ENCODE measurements at places on chromosomes 1 and 21. TPM values are rescaled to one million over a fixed set of nuclear protein-coding genes. Genes with fewer than 3 reads are reported as not detected.

GRCh38 chr1:94725566-94725965 is 94.6 kb upstream of the SLC44A3 start:
- no peak for DNase-seq
- no peaks in the 10 kb centered on the region for H3K36me3 ChIP-seq
- H3K27ac ChIP-seq = no peak overlapping the region

GRCh38 chr1:29290414-29290985 is 54.2 kb downstream of the PTPRU start:
- no peaks in the 10 kb centered on the region for H3K27me3 ChIP-seq
- DNase-seq = no peak
- H3K4me1 ChIP-seq = no peaks in the 10 kb centered on the region
- H3K36me3 ChIP-seq = no peaks in the 10 kb centered on the region
- no peak overlapping the region for H3K27ac ChIP-seq

GRCh38 chr1:110555807-110556470 is 37.0 kb upstream of the KCNA10 start:
- H3K4me1 ChIP-seq = peaks cover 11% of the 10 kb centered on the region
- no peak overlapping the region for H3K4me3 ChIP-seq
- peaks cover 54% of the 10 kb centered on the region for H3K27me3 ChIP-seq
- H3K36me3 ChIP-seq = no peaks in the 10 kb centered on the region
- peak overlapping the region; percentile 6 for H3K27ac ChIP-seq

DNA sequence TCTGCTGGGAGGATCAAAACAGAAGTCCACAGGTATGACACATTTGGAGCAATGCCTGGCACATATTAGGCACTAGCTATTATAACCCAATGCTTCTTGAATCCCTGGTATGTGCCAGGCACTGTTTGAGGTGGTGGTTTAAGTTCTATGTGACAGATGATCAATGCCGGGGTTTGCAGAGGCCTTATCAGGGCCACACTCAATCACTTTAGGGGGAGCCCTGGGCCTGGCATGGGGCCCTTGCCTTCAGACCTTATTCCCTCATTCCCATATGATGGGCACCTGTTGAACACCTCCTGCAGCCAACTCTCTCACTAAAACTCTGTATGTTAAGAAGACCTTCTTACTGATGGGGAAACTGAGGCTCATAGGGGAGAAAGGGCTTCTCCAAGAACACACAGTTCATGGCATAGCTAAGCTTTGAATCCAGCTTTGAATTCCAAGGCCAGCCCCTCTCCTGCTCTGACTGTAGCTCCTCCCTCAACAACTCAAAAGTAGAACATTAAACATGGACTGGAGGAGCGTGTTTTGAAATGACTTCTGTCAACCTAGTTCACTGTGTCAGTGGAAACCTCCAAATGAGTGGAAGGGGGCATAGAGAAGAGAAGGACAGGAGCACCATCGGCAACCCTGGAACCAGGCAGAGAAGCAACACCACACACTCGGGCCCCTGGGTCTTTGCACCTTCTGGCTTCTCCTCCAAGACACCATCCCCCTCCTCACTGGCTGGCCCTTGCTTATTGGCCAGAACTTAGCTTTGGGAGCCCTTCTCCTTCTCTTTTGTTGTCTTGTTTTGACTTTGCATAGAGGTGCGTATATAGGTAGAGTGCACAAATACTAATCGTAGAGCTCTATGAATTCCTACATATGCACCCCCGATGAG is 6.6 kb upstream of the IFFO2 start:
- H3K27ac ChIP-seq = peak overlapping the region; percentile 44
- no peak for DNase-seq
- no peaks in the 10 kb centered on the region for H3K36me3 ChIP-seq
- H3K4me1 ChIP-seq = peaks cover 14% of the 10 kb centered on the region
- H3K27me3 ChIP-seq = no peaks in the 10 kb centered on the region

DNA sequence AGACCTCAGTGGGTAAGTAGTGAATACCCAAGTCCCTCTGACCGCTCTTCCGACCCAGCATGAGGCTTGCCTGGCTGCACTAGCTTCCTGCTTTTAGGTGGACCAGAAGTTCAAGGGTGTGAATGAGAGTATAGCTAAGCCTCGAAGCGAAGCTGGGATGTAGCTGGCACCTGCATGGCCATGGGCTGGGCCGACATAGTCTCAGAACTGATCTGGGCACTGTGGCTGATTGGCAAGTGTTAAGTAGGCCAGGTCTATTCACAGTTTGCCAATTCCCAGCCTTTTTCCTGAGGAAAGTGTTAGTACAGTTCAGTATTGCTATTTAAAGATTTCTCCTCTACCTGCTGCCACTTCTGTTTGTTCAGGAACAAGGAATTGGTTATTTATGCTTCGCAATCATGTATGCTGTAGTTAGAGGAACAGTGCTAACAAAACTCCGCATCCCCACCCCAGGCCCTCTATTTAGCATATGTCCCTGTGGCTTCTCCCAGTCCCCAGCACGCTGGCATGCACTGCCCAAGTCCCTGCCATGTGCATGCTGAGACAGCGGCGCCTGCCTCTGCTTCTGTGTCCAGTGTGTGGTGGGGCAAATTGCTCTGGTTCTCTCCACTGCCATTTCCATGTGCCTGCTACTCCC is 16.3 kb downstream of the SPATA46 start:
- DNase-seq = no peak
- no peaks in the 10 kb centered on the region for H3K4me1 ChIP-seq
- no peaks in the 10 kb centered on the region for H3K36me3 ChIP-seq
- H3K27ac ChIP-seq = peak overlapping the region; percentile 19
- no peak overlapping the region for H3K4me3 ChIP-seq

- no peak overlapping the region for H3K27ac ChIP-seq
- H3K36me3 ChIP-seq = no peaks in the 10 kb centered on the region
- peak; percentile 54 for DNase-seq
- H3K27me3 ChIP-seq = no peaks in the 10 kb centered on the region
- H3K4me3 ChIP-seq = no peak overlapping the region
Observed at GRCh38 chr1:154533952-154534844, 24.3 kb downstream of the UBE2Q1 start.

DNA sequence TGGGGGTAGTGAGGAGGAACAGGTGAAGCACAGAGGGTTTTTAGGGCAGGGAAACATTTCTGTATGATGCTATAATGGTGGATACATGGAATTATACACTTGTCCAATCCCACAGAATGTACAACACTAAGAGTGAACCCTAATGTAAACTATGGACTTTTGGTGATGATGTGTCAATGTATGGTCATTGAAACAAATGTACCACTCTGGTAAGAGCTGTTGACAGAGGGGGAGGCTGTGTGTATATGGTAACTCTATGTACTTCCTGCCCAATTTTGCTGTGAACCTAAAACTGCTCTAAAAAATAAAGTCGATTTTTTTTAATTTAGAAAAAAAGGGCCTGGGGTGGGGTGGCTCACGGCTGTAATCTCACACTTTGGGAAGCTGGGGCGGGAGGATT is 22.9 kb downstream of the ASAP3 start:
- H3K36me3 ChIP-seq = no peaks in the 10 kb centered on the region
- no peaks in the 10 kb centered on the region for H3K4me1 ChIP-seq
- H3K4me3 ChIP-seq = no peak overlapping the region
- no peak overlapping the region for H3K27ac ChIP-seq
- no peaks in the 10 kb centered on the region for H3K27me3 ChIP-seq

DNA sequence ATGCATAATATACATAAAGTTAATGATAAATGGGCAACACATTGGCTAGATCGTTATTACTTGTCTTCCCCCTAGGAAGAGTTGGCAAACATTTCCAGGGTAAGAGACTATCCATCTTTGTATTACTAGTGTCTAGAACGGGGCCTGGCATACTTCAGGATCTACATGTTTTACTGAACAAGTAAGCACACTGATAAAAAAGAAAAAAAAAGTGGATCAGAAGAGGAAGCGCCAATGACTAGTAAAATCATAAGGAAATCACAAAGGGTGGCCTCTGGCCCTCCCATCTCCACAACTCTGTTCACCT is 482 bp downstream of the TM2D1 start:
- H3K27ac ChIP-seq = peak overlapping the region; percentile 90
- peaks cover 12% of the 10 kb centered on the region for H3K4me1 ChIP-seq
- H3K36me3 ChIP-seq = no peaks in the 10 kb centered on the region

FCMR gene
- 1.1 TPM for total RNA-seq

TRIM17 gene
- total RNA-seq = not detected

CFH gene
- 5.2 TPM for total RNA-seq

HES4 gene
- total RNA-seq = 15.4 TPM

CD2 gene
- total RNA-seq = 8.7 TPM

NUP210L gene
- total RNA-seq = not detected

RBM11 gene
- total RNA-seq = not detected
